ENCODE measurements at places on chromosomes 6 and 20.
A peak's percentile ranks its signal among the peaks of the same experiment; 100 is the strongest.

DNA sequence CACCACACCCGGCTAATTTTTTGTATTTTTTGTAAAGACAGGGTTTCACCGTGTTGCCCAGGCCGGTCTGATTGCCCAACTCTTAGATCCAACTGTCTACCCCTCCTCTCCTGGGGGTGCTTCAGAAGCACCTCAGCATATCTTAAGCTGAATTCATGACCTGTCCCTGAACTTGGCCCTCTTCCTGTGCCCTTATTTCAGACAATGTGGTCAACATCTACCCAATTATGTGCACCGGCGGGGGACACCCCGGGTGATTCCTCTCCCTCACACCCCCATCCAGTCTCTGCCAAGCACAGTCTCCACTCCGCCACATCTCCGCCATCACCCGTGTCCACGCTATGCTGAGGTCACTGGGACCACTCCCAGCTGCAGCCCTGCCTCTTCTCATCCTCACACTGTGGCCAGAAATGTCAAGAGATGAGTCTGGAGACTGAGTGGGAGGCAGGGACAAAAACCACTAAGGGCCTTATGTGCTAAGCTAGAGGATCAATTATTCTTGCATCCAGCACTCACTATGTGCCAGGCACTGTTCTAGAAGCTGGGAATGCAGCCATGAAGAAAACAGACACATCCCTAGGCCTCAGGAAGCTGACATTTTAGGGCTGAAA lies 111.9 kb downstream of the ARMC2 start:
- DNase-seq: no peak

DNA sequence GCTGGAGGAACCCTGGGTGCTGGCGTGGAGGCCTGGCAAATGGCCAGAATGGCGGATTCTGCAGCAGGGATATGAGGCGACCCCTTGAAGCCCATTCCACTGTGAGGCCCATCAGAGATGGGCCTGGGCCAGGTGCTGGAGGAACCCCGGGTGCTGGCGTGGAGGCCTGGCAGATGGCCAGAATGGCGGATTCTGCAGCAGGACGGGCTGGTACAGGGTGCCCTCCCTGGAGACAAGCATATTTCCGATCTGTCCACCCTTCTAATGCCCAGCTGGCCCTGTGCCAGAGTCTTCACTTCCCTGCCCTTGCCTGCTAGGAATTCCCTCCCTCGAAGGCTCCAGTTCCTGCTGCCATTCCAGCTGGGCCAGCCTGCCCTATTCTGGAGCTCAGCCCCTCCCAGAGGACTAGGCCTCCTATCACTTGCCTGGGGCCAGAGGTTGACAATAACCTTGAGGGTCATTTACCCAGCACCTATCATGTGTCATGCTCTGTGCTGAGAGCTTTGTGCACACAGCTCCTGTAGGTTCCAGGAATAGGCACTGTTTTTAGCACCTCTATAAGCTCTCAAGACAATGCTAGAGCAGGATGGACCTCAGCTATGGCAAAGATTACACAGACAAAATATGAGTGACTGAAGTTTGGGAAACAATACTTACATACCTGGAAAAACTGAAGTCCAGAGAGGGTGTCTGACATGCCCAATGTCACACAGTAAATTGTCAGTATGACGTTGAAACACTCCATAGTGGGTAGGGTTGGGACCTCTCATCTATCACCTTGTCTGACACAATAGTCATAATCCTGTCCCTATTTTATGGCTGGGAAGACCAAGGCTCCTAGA lies 21.4 kb downstream of the SUN5 start:
- no peak for DNase-seq

DNA sequence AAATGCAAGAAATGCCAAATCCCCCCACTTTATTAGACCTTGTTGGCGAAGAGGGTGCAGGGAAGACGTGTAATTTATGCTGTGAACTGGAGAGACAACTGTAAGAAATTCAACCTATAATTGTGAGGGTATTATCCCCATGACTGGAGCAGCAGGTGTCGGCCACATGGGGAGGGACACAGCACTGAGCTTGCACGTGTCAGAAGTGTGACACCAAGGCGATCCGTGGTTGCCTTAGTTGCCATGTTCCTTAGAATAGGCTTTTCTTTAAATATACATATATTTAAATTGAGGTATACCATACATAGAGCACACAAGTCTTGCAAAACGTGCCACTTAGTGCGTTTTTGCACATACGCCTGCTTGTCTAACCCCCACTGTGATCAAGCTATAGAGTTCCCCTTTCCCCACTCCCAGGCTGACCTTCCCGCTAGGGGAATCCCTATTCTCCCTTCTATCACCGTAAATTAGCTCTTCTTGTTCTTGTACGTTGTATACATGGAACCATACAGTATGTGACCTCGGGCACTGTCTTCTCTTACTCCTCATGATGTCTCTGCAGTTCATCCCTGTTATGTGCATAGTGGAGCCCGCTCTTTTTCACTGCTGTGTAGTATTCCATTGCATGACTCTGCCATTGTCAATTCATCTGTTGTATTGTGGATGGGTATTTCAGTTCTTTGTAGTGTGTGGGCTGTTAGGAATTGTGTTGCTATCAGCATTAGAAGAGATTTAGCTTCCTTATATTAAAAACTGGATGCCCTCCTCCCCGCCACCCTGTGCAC lies 81.6 kb upstream of the PMEPA1 start:
- no peak for DNase-seq

DNA sequence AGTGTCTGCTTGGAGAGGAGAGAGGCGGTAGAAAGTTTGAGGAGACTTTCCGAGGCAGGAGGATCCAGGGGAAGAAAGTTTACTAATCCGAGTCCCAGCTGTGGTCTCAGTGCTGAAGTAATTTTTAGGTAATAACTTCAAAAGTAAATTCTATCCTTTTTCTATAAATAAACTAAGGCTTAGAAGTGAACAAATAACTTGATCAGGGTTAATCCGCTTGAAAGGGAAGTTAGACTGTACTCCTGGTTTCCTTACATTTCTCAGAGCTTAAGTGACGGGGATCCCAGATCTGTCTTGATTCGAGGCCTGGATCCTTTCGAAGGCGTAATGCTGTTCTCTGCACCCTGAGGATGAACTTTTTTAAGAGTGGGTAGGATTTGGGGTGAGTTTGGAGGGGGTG lies 2.6 kb downstream of the STK35 start:
- DNase-seq: no peak

DNA sequence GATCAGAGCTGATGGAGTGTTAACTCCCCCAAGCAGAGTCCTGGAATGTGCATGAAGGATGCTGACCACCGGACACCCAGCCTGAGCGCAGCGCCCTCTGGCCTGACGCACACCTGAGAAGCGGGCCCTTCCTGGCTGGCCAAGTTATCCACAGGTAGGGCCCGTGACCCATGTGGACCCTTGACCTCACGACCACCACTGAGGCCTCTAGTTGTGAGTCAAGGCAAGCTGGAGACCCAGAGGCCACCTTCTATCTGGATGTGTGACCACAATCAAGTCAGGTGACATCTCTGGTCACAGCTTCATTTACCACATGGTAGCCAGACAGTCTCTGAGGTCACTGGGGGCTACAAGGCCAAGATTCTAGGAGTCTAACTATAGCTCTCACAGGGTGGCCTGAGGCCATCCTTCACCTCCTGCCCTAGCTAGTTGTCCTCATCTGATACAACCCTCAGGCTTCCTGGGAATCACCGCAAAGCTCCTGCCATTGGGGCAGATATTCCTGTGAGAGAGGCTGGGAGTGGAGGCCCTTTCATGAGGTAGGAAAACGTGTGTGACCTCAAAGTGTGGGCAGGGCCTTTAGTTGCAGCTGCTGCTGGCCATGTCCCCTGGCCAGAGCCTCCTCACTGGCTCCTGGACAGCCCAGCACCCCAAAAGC lies 53.1 kb downstream of the DSTN start:
- no peak for DNase-seq

- DNase-seq: no peak
Observed at GRCh38 chr20:61764471-61765025, 301.1 kb downstream of the TAF4 start.

DNA sequence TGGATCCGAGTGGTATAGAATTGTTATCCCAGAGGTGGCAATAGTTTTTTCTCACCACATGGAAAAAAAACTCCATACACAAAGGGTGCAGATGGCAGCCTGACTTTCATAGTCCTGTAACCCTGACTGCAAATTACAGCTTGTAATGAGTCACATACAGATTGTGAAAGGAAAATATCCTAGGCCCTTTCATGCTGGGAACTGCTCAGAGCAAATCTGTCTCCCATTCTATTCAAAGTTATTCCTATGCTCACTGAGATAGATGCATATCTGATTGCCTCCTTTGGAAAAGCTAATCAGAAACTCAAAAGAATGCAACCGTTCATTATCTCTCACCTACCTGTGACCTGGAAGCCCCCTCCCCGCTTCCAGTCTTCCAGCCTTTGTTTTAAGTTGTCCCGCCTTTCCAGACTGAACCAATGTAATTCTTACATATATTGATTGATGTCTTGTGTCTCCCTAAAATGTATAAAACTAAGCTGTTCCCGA lies 108.7 kb upstream of the MAP3K4 start:
- peak; percentile 42 for DNase-seq

DNA sequence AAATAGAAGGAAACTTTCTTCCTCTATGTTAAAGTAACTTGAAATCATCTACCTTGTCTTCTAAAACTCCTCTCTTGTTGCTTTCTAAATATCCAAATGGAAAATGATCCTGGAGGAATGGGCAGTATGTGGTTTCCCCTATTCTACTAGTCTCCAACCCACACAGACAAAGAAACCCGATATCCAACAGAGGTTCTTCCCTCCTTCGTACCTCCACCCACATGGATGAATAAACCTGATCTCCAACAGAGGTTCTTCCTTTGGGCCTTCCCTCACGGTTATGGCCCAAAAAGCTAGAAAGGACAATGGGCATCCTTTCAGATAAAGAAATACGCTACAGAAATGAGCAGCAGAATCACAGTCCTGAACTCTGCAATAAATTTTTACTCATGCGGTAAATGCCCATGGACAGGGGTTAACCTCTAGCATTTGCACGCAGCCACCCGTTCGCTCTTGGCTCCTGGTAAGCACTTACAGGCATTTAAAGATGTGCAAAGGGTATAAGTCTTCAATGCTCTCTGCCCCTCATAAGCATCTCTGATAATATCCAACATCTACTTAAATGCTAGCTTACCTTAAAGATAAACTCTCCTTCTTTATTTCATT lies 130.9 kb downstream of the GMPR start:
- DNase-seq: no peak

- no peak for DNase-seq
Observed at GRCh38 chr6:167094820-167095637, 27.9 kb upstream of the CCR6 start.

Measured in NCI-H2081 treated with DMSO at 0.1 percent for 48 hours (cell line).